ENCODE measurements at places on chromosomes 3 and 15.

- DNase-seq = no peak
These were observed 98.3 kb downstream of the THRB start for GRCh38 chr3:24396338-24396737.

DNA sequence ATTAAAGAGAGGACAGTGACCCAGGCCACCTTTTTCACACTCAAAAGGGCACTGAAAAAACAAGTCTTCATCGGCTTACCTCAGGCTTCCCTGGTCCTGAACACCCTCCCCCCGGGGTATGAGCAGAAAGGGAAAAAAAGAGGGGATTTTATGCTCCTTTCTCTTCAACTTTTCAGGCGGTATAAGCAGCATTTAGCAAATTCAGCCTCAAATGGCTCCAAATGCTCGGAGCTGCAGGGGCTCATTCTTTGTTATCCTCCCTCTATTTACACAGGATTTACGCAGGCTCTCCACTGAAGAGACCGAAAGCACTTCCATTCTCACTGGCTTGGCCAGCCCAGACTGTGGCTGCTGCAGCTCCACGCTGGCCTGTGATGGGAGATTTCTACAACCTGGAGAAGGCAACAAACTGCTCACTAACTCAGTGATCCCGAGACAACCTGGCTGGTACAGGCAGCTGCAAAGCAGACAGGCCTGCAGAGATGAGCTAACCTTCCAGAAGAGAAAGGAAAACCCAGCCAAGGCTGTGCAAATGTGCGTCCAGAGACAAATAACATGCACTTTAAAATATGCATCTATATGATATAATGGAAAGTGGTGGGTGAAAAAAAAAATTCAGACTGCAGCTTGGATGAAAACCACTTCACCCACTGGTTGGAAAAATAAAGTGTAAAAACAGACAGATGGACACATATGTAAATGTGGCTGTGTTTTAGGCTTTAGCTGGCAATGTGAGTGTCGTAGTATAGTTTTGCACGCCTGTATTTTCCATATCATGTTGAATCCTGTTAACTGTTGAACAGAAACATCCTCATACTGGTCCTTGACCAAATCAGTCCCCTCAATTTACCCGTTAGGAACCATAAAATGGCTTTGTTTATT, 54.2 kb downstream of the MEIS2 start:
- peak; percentile 47 for DNase-seq

GRCh38 chr15:83200589-83200988, 7.0 kb downstream of the HDGFL3 start:
- DNase-seq = peak; percentile 42

DNA sequence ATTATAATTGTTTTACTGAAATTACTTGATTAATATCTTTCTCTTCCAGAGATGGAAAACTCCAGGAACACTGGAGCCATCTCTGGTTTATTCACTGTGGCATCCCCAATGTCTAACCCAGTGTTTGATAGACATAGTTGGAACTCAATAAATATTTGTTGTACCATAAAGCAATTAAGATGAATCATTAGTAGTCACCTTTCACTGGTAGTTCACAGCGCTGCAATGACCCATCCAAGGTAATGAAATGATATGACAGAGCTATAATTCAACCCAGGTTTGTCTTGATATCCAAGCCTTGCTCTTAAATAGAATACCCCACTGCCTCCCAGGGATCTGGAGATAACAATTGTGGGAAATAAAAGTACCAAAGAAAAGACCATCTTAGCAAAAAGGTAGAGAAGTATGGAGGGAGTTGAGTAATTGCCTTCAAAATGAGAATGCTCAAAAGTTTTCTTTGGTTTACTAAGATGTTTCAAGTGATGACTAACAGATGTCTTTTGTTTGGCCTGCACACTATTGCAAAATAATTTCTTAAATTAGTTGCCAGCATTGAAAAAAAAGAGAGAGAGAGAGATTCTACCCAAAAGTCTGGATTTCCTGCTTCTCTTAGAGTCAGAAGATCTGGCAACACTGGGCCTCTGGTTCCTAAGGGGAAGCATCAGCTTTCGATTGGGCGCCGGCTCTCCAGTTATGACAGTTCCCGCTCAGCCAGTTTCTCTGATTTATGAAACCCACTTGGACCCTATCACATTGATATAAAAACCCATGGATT, 348.5 kb downstream of the ERC2 start:
- peak; percentile 72 for DNase-seq

DNA sequence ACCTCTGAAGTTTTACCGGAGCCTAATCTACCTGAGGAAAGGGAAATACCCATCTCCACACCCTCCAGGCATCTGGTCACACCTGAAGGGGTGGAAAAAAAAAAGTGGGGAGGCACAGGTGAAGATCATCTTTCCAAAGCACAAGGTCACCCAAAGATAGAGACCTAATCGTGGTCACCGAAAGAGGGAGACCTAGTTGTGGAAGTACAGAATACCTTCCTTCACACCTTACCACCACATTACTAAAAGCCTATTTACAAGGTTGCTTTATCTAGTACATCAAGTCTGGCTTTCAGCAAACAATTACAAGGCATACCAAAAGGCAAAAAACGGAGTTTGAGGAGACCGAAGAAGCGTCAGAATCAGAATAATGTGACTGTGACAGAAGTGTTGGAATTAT, 110.0 kb upstream of the ARPP21 start:
- no peak for DNase-seq

GRCh38 chr3:55818485-55818884, 331.4 kb upstream of the WNT5A start:
- peak; percentile 30 for DNase-seq

GRCh38 chr3:5057272-5057671, 64.8 kb upstream of the ARL8B start:
- no peak for DNase-seq

- DNase-seq = no peak
These were observed 321.3 kb upstream of the GOLIM4 start for GRCh38 chr3:168417016-168417415.

- DNase-seq = no peak
These were observed 2.2 kb upstream of the CPEB1 start for GRCh38 chr15:82649226-82649999.

DNA sequence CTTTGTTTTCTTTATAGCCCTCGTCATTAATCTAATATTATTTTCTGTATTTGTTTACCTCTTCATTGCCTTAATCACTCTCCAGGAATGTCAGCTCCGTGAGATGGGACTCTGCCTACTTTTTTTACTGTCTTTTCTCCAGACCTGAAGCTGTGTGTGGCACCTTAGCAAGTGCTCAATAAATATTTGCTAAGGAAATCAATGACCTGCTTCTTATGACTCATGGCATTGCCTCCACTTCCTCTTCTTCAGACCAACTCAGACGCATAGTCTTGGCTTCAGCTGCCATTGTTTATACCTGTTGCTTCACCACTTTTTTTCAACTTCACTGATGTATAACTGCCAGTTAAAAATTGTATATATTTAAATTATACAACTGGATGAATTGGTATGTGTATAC, 218.5 kb upstream of the CMC1 start:
- DNase-seq = no peak

DNA sequence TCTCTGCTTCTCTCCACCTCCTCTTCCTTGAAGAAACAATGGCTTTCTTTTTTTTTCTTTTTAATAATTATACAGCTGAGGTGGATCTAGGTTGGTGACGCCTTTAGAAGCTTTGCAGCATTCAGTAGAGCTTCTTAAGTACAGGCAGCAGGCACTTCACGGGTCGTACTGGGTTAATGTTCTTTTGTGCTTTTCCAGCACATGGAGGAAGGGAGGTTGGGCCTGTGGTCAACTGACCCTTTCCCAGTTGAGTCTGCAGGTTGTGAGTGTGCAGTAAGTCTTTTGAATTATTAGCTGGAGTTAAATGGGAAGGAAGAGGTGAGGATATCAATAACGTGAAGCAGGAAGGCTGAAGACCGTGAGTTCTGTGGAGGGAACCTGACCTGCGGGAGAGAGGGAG, 7.0 kb downstream of the TRAK1 start:
- DNase-seq = no peak

GRCh38 chr15:40440743-40441564, at the start of gene BAHD1:
Gene BAHD1, plus strand, starts transcription at chr15:40440953. Its CDS starts 17,512 bp downstream, at chr15:40458465.
- DNase-seq = peak; percentile 96

- peak; percentile 21 for DNase-seq
These were observed 1.5 kb downstream of the CCK start for GRCh38 chr3:42264399-42265058.

DNA sequence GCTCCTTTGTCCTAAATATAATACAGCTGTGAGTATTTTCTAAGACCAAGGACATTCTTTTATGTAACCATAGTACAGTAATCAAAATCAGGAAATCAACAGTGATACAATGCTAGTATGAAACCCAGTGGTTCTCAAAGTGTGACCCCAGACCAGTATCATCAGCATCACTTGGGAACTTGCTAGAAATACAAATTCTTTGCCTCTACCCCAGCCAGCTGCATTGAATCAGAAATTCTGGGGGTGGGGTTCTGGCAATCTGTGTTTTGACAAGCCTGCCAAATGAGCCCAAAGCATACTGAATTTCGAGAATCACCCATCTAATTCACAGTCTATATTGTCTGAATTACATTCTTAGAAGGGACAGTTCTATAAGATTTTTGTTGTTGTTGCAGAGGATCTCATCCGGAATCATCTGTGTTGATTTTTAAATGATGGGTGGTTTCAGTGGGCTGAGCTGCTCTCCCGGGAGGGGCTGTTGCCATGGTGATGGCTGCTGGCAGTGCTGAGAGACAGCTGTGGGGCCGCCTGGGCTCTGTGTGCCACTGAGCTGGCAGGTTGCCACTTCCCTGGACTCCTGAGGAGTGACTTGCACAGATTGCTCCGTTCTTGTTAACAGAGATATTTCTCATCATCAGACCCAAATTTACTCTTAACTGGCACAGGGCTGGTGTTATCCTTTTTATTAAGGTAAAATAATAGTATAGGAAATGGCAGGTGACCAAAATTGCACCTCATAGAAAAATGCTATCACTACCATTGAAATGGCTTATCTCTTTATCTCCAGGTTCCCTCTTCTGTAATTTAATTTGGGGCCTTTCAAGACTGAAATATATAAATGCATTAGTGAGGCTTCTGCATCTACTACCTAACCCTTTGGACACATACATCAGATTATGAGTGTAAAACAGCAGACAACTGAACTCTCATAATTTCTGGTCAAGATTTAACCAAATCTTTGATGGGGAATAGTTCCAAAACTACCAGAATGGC, 56.5 kb downstream of the NEK11 start:
- peak; percentile 25 for DNase-seq

GRCh38 chr3:189908646-189909045, 212.1 kb downstream of the P3H2 start:
- DNase-seq = peak; percentile 48

- no peak for DNase-seq
These were observed 1.8 kb upstream of the FAN1 start for GRCh38 chr15:30901889-30902288.

DNA sequence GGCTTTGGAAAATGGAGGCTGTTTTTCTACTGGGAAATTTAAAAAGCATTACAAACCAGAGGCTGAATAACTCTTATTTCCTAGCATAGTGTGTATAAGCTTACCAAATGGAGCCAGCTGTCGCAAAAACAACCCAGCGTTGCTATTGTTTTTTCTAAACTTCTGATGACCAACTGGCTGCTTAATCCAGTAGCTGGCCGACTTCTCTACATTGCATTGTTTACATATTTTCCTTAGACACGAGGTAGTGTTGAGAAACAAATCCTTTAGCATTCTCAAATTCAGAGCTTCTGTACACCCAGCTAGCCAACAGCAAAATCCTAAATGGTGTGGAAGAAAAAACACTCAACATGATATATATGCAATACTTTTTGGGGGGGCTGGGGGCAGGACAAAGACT, 161.0 kb upstream of the ADAMTS9 start:
- peak; percentile 85 for DNase-seq

DNA sequence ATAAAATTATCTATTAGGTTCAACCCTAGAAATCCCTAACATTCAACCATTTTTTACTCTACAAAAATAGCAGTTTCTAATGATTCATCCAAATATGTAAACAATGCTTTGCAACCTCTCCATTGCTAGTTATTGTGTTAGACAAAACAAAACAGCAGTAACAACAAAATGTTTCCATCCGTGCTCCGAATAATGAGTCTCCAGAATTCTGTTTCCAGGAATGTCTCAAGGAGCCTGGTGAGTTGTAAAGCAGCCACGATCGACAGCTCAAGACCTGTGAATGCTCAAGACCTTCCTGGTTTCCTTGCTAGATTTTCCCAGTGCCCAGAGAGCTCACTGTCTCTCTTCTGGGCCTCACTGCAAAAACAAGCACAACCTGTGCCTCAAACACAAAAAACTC, 49.9 kb downstream of the CHRD start:
- DNase-seq = no peak

DNA sequence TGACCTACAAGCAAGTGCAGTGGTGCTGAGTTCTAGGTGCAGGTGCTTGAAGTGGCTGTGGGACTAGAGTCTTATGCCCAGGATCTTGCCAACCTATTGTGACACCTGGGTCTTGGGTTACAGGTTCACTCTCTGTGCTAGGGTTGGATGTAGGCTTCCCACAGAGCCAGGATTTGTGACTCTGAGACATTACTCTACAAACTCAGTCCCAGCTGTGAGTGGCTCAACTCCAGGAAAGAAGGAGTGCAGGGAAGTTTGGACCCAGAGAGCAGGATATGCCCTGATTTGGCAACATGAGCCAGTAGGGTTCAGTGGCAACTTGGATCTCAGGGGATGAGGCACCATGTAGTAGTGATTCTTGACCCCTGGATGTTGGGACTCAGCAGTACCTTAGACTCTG, 182.2 kb downstream of the LPP start:
- no peak for DNase-seq

DNA sequence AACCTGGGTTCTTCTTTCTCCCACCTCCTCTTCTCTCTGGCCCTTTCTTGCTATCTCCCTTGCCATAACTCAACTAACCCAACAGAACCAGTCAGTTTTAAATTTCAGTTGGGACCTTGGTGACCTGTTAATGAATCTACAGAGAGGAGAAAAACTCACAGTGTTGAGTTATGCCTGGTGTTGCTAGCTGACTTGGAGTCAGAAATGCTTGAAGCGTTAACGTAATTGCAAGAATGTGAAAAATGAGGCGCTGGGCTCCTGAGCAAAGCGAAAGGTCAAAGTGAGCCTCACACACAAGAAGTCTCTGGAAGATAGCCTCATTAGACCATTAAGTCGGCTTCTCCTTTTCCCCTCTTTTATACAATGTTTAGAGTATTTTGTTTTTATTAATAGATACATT, 18.4 kb downstream of the MEIS2 start:
- DNase-seq = peak; percentile 85

- DNase-seq = peak; percentile 26
These were observed 50.6 kb upstream of the SLC6A1 start for GRCh38 chr3:10941972-10942371.

GRCh38 chr15:88454867-88455810, 12.0 kb downstream of the MRPL46 start:
- DNase-seq = peak; percentile 84

- no peak for DNase-seq
These were observed 19.3 kb downstream of the MBNL1 start for GRCh38 chr3:152287898-152288576.

- no peak for DNase-seq
These were observed 911.3 kb downstream of the NAALADL2 start for GRCh38 chr3:175770426-175770825.
